ENCODE measurements at places on chromosomes 4 and X.

DNA sequence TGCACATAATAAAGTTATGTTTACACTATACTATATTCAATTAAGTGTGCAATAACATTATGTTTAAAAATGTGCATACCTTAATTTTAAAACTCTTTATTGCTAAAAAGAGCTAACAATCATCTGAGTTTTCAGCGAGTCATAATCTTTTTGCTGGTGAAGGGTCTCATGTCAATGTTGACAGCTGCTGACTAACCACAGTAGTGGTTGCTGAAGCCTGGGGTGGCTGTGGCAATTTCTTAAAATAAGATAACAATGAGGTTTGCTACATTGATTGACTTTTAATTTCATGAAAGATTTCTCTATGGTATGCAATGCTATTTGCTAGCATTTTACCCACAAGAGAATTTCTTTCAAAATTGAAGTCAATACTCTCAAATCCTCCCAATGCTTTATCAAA is 58.6 kb downstream of the C4orf46 start:
- DNase-seq = no peak

GRCh38 chr4:1644891-1645657 is 39.0 kb downstream of the FAM53A start:
- no peak for DNase-seq

DNA sequence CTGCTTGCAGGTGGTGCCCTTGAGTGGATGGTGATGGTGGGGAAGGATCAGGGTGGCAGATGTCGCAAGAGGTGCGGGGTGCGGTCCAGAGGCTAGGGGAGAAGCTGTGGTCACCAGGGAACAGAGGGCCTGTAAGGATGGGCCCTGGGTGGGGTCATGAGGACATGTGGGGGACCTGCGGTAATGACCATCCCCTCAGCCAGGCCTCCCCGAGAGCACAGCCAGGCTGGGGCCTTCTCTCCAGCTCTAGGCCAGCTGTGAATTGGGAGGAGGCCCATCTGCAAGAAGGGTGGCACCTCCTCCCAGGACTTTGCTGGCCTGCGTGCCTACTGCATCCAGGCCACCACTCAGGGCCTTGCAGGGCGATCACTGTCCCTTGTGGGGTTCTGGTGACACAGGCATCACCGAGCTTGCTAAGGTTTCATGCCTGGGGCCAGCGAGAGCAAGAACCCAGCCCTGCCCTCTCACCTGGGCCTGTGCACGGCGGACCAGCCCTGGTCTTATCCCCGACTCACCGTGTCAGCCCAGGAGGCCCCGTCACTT is 34.1 kb upstream of the MXD4 start:
- no peak for DNase-seq

DNA sequence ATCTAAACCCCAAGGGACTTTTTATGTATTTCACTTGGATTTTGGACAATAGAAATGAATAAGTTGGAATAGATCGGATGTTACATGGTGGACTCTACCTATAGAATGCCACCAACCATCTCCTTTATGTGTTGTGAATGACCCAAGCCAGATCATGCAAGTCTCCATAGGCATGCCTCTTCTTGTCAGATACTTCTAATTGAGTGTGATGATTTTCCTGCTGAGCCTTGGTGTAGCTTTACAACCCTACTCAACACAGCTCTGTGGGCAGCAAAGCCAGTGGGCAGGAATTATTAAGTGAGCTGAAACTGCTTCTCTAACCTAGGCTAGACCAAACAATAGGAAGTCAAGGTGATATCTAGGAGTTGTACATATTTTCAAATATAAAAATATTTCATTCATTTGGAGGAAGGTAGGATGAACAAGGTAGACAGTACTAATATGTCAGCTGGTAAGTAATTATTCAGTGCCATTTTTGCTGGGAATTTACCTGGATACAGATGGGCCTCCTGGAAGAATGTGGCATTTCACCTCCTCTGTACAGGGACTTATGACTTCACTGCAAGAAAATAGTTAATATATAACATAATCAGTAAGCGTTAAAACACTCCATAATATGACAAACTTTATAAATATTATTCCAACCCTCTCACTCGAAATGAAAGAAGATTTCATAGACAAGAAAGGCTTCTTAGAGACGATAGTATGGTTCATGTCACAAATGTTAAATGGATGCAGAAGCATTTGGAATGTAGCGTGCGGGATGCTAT is 298.0 kb upstream of the FAT1 start:
- DNase-seq = no peak

GRCh38 chr4:39942507-39942906 is 35.2 kb downstream of the PDS5A start:
- DNase-seq = no peak

DNA sequence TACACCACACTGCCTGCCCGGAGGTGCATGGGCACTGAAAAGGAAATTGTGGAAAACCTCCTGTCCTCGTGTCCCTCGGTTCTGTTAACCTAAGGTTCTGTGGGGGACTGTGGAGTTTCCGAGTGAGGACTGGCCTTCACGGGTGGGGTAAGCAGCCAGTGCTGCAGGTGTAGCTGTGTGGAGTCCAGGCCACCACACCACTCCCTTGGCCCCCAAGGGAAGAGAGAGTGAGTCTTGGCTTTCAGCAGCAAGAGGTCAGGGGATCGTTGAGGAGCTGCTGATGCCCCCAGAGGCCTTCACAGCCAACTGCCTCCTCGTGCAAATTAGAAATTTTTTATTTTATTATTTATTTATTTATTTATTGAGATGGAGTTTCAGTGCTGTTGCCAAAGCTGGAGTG is 20.4 kb downstream of the BEND4 start:
- DNase-seq = no peak

DNA sequence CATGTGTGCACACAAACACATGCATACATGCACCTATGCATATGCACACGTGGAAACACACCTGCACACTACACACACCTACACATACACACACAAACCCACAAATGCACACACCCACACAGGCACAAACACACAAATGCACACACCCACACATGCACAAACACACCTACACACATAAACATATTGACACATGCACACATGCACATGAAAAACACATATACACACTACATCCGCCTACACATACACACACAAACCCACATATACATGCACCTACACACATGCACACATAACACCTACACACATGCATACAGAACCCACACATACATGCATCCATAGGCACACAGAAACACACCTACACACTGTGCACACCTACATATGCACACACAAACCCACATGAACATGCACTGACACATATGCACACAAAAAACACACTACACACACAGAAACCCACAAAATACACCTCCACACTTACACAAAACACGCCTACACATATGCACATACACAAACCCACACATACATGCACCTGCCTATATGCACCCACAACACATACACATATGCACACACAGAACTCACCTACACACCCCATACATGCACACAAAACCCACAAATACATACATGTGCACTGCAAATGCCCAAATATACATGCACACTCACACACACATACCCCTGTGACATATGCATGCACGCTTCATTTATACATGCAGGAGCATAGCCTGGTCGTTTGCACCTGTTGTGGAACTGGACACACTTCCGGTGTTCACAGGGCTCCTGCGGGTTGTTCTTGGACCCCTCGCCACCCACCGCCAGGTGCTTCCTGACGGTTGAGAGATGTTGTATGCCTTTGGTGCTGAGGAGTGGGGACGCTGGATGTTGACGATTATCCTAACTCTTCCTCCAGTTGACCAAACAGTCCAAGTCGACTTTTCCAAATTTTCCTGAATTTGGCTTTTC is 22.1 kb downstream of the CD99 start:
- DNase-seq = no peak

DNA sequence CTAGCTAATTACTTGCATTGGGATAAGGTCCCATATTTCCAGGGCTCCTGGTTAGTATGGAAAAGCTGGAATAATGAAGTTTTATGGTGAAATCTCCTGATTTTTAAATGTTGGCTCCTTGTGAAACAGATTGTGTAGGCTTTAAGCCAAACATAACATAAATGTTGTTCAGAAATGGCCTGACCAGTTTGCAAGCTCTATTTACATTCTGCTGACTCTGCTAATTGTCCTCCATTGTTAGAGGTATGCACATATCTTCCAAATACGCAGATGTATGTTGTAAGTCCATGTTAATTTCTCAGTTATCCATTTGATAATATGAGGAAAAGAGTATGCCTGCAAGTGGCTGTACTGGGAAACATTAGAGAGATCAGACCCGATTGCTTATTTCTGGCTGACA is 11.9 kb upstream of the WDR17 start:
- DNase-seq = no peak

- DNase-seq = no peak
Observed at GRCh38 chr4:36523182-36523581, 241.8 kb downstream of the DTHD1 start.

DNA sequence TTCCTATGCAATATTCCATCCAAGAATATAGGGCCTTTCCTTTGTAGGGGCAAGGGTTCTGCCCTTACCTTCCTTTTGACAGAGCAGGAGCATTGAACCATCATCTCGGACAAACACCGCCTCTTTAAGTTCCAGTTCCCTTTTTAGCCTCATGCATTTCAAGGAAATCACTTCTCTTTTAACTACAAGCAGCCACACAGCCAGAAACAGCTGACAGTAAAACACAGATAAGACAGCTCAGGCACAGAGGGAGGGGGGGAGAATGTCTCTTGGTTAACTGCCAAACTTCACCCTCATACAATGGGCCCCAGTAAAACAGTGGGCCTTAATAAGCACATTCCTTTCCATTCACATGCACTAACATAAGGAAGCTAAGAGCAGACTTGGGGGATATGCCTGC is 648.3 kb downstream of the GABRG1 start:
- peak; percentile 33 for DNase-seq

- DNase-seq = no peak
Observed at GRCh38 chr4:88819818-88820697, 122.4 kb upstream of the NAP1L5 start.

DNA sequence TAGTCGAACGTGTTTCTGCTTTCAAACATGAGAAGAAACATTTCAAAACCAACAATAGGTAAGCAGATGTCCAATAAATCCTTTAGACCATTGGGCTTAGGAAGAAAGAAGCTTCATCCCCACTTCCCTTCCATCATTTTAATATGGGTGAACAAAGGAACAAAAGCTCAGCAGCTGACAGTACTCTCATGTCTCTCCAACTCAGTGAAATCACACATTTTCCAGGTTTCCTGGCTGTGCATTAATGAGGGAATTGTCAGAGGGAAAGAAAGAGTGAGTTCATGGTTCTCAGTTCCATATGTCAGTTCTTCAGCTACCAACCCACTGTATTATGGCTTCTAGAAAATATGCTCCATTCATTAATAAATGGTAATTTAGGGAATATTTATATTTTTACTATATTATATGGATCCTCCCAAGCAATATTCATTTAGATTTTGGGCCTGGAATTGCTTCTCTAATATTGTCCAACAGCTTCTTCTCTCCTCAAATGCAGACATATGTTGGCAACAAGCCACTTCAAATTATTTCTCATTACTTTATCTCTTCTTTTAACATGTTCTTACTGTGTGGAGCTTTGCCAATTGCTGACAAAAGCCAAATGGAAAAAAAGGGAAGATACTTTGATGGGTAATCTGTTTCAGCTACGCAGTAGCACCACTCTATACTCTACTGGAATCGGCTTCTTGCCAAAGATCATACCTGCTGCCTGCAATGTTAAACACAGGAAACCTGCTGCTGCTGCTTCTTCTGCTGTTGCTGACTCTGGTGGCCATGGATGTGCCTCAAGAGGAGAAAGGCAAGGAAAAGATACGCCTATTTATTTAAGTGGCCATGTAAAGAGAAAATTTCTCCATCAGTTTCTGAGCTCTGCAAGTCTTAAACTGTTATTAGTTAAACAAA is 1757.6 kb downstream of the ARAP2 start:
- DNase-seq = no peak

GRCh38 chr4:86035688-86036087 is 324.2 kb downstream of the MAPK10 start:
- DNase-seq = no peak

DNA sequence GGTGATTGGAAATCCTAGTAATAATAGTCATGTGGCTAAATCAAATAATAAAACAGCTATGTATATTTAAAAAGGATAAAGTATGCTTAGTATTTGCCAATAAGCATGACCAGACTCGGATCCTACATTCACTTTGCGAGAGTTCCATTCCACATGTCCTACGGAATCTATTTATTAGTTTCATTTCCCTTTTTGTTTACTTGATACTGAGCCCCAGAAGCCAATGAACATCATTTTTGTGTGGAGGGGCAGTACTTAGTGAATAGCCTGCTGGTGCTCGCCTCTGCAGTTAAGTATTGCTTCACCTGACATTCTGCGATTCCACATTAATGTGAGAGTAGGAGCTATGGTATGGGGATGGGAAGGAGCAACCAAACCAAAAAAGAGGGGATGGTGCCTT is 58.5 kb upstream of the NAP1L5 start:
- DNase-seq = no peak

- DNase-seq = peak; percentile 65
Observed at GRCh38 chr4:43132010-43132582, 239.6 kb downstream of the GRXCR1 start.

- no peak for DNase-seq
Observed at GRCh38 chrX:68429216-68429615, 4.1 kb downstream of the OPHN1 start.

- DNase-seq = peak; percentile 27
Observed at GRCh38 chr4:41360214-41360920, 103.6 kb downstream of the UCHL1 start.

Measured in KBM-7 (cell line).